ENCODE measurements at places on chromosomes 1 and 21.

- DNase-seq = no peak
Measured at GRCh38 chr1:191371626-191372025, 786.6 kb upstream of the RGS18 start.

- no peak for DNase-seq
Measured at GRCh38 chr1:150234309-150234565, 1.7 kb downstream of the ANP32E start.

DNA sequence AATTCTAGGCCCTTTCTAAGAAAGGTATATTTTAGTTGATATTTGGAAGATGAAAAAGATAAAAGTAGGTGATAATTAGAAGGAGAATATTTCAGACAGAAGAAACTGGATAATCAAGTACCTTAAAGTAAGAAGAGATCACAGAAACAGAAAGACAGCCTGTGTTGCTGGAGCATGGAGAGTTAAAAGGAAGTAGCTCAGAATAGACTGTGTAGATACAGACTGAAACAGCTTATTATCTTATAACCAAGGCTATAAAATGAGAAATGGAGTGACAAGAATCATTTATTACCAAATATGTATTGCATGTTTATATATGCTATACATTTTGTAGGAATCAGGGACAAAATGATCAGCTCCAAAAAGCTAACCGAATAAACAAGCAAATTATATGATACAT, 1120.3 kb downstream of the BRINP3 start:
- DNase-seq = no peak

DNA sequence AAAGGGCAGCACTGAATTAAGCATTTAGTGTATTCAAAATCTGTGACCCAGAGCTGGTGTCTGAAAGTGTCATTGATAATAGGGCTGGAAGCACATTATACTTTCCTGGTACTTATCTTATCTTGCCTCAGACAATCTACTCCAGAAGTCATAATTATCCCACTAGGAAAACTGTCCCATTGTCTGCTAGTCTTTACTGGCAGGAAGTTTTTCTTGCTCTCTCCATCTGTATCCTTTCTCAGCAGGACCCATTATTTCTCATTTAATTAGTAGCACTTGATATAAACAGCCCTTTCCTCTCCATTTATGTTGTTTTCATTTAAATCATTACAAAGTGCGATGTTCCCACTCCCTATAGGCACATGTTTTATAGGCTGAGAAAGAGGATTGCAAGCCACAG, 36.5 kb upstream of the BARHL2 start:
- no peak for DNase-seq

Measured in stimulated activated CD4-positive, alpha-beta T cell treated with anti-CD3 and anti-CD28 coated beads, Interleukin-15, amount 100 ng/mL, for 1 hour (primary cell).